ENCODE measurements at places on chromosomes 16 and 17.

DNA sequence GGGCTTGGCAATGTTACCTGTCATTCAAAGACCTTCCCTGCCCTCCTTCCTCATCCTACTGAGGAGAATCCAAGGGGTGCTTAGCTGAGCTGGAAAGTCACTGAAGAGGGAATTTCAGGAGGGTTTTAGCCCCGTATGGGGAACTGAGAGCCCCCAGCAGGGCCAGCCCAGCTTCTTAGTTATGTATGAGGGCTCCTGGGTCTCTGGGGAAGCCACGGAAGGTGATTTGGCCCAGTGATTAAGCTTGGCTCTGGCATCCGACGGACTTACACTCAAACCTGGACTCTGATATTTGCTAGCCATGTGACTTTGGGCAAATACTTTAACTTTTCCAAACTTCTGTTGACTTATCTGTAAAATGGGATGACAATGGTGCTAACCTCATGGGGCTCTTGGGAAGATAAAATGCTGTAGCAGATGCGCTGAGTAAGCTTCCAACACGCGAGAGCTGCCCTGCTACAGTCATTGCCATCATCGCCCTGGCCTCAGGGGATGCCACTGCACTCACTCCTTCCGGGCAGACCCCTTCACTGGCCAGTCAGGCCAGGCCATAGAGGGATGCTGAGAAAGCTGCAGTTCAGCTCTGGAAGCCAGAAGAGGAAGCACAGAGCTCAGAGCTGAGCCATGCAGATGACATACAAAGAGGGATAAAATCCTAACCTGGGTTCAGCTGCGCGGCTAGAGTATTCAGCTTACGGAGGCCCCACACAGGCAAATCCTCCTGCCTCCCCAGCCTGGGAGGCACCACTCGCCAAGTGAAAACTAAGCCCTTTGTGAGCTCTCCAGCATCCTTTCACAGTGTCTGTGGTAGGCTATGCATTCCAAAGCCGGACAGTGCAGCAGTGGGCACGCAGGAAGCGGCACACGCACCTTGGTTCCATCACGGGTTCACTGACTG lies 44.9 kb upstream of the PIK3R6 start:
- H3K27ac ChIP-seq: no peak overlapping the region
- peak; percentile 43 for DNase-seq
- H3K36me3 ChIP-seq: no peaks in the 10 kb centered on the region
- H3K4me1 ChIP-seq: no peaks in the 10 kb centered on the region

DNA sequence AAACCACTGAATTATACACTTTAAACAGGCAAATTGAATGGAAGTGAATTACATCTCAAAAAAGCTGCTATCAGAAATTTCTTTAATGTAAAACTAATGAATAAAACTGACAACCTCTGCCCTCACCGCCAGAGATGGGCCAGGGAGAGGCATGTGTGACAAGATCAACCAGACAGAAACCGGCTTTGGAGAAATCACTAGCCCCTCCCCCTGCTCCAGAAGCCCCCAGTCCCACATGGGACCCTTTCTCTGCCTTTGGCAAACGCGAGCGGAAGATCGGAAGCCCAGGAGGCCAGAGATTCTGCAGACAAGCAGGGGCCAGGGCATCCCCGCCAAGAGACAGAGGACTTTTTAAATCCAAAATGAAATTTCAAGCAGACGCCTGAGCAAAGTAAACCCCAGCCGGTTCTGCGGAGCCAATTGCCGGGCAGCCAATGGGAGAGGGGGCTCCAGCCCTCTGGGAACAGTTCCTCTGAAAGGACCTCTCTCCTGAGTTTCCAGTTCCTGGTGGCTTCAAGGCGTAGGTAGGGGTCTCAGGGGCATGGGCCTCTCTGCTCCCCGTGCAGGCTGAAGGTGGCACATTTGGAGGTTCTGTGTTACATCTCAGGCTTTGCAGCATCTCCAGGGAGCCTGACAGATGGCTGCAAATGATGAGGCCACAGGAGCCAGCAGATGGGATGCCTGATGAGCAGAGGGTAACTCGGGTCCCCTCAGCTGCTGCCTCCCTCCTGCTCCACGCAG lies 118.1 kb downstream of the GSG1L start:
- H3K27ac ChIP-seq: peak overlapping the region; percentile 85
- H3K4me1 ChIP-seq: no peaks in the 10 kb centered on the region
- no peak overlapping the region for H3K4me3 ChIP-seq
- H3K36me3 ChIP-seq: no peaks in the 10 kb centered on the region

DNA sequence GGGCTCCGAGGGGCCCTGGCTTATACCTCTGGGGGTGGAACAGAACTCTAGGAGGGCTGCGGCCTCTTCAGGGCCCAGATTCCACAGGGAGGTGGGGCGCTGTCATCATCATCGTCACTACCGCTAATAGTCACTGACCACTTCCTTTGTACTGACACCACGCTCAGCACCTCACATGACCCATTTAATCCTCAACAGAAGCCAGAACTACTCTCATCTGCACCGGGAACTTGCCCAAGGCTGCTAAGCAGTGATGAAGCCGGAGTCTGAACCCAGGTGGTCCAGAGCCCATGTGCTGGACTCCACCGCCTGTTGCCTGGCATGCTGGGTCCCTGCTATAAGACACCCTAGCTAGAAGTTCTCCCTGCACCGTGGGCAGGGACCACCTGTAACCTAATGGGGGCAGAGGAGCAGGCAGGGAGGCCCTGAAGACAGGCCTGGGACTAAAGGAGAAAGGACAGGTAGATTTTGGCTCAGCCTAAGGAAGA lies 12.0 kb downstream of the UNC13D start:
- H3K27me3 ChIP-seq: no peaks in the 10 kb centered on the region
- H3K27ac ChIP-seq: no peak overlapping the region
- H3K4me3 ChIP-seq: no peak overlapping the region
- DNase-seq: peak; percentile 70
- H3K36me3 ChIP-seq: no peaks in the 10 kb centered on the region
- no peaks in the 10 kb centered on the region for H3K4me1 ChIP-seq

DNA sequence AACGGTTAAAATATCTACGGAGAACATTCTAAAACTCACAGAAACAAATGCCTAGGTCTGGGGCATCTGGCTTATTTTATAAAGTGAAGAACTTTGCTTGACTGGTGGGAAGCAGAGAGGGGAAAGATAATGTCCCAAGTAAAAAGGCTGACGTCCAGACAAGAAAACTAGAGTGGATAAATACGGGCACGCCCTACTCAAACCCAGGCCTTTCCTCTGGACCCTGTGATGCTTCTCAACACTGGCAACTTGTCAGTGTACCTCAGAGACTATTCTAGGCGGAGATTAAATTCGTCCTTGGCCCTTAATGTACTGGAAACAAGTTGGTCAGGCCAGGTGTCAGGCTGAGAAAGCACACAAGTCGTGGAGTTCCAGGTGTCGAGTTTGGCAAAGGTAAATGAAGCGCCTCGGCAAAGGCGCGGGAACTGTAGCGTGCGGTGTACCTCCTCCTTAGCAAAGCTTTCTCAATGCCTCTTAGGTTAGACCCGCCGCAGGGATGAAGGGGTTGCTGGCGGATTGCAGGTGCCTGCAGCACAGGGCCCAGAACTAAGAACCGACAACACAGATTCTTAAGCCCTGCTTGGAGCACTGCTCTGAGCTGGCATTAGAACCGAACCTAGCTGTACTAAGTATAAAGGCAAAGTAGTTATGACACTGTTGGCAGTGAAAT lies 668 bp upstream of the UNK start:
- peaks cover 4% of the 10 kb centered on the region for H3K4me1 ChIP-seq
- no peaks in the 10 kb centered on the region for H3K27me3 ChIP-seq
- H3K4me3 ChIP-seq: peak overlapping the region; percentile 90
- no peak for DNase-seq

DNA sequence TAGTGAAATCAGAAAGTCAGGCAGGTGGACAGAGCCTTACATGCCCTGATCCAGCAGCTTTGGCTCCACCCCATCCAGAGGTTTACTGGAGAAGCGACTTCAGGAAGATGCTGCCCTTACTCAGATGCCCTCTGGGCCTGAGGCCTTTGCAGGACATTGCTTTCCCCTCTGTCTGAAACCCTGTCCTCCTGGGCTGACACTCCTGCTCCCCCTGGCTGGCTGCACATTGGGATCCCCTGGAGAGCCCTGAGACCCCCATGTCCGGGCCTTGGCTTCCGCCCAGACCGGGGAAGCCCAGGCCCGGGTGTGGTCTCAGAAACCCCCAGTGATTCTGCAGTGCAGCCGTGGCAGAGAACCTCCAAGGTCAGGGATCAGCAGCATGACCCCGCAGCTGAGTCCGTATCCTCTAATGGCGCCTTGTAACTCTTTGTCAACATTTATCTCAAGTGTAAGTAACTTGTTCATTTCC lies 36.6 kb downstream of the BCO1 start:
- H3K36me3 ChIP-seq: no peaks in the 10 kb centered on the region
- no peak overlapping the region for H3K27ac ChIP-seq
- H3K4me3 ChIP-seq: no peak overlapping the region

DNA sequence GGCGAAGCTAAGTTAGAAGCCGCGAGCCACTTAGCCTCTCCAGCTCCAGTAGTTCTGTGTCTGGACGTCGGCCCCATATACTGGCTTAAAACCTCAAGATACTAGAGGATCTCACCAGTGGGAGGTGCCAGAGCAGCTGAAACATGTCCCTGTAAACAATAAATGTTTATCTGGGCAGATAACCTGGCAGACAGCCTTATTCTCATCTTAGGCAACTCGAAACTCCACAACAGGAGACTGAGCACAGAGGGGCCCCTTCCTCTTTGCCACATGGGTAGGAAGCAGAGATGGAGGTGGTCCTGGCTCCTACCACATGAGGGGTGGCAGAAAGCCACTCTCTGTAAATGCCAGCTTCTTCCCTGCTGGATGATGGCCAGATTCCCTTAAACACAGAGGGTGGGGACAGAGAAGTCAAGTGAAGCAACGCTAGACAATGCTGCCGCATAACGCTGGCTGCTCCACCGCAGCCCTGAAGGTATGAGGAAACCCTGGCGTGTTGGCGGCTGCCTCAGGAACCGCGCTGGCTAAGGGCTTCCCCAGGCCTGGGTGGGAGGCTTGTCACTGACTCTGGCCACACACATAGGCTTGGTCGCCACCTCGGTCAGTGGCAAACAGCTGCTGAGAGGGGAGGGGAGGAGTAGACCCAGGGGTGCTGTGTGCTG lies 67.9 kb downstream of the HIC1 start:
- H3K4me3 ChIP-seq: no peak overlapping the region
- peaks cover 22% of the 10 kb centered on the region for H3K4me1 ChIP-seq
- H3K36me3 ChIP-seq: peaks cover 36% of the 10 kb centered on the region
- H3K27ac ChIP-seq: no peak overlapping the region
- peak; percentile 71 for DNase-seq

DNA sequence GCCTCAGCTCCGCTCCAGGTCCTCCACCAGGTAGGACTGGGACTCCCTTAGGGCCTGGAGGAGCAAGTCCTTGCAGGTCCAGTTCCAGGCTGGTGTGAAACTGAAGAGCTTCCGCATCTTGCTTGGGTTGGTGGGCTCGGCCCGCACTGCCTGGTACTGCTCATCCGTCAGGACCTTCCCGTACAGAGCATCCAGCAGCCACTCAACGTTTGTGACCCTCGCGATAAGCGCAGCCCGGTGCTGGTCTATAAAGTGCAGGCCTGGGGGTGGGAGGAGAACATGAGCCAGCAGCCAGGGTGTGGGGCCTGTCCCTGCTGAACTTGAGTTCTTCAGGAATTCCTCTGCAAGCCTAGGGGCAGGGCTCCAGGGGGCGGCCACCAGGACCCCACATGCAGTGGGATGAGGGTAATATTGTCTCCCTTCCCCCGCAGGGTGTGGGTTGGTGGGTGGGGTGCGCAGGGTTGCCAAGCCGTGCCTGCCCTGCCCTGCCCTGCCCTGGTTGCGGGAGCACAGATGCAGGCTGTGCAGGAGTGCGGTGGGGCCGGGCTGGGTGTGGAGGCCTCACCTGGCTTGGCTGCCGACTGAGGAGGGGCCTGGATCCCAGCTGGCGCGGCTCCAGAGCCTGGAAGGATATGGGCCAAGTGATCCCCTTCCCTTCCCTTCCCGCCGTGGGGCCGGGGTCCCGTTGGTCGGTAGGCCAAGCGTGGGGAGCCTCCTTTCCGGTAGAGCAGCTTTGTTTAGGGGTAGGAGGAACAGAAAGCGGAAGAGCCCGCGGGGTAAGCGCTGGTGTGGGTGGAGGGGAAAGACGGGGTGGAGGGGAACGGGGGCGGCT lies 762 bp downstream of the PYCARD start:
- peaks cover 28% of the 10 kb centered on the region for H3K36me3 ChIP-seq
- peak; percentile 88 for DNase-seq
- H3K4me3 ChIP-seq: peak overlapping the region; percentile 49
- H3K27me3 ChIP-seq: peaks cover 26% of the 10 kb centered on the region

- no peak for DNase-seq
- peaks cover 49% of the 10 kb centered on the region for H3K36me3 ChIP-seq
- peaks cover 3% of the 10 kb centered on the region for H3K4me1 ChIP-seq
- no peaks in the 10 kb centered on the region for H3K27me3 ChIP-seq
These were observed 3.3 kb downstream of the UBTF start for GRCh38 chr17:44216173-44216572.

All from endodermal cell (in vitro differentiated cells).